ENCODE measurements at places on chromosomes 6 and 20.

- no peaks in the 10 kb centered on the region for H3K4me1 ChIP-seq
- no peak for DNase-seq
- no peak overlapping the region for H3K27ac ChIP-seq
- H3K4me3 ChIP-seq = no peak overlapping the region
These were observed 4.0 kb upstream of the VSX1 start for GRCh38 chr20:25085756-25086495.

DNA sequence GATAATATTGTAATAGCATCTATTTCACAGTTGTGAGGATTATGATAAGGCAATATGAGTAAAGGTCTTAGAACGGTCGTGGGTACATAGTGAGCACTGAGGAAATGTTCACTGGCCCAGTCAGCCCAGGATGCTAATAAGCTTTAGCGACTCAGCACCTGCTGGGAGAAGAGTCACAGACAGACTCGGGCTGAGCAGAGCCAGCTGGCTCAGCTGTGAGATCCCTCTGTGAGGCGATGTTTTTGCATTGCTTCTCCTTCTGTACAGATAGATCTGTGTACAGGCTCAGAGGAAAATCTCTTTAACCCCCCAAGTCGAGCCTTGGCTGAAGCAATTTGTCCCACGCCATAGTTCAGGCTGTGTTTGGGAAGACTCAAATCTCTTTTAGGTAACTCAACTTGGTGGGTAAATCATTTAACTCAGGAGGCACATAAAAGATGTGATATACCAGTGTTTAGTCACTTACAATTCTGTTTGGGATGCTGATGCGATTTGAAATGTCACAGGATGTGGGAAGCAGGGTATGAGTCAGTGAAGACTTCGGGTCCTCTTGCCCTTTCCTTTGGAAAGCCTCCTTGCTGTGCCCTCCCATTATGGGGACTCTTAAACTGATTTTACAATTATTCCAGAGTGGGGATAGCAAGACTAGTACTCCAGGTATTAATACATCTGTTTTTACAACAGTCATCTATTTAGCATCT is 53.1 kb downstream of the PHACTR1 start:
- no peaks in the 10 kb centered on the region for H3K4me1 ChIP-seq
- no peak for DNase-seq
- no peaks in the 10 kb centered on the region for H3K36me3 ChIP-seq
- no peak overlapping the region for H3K27ac ChIP-seq

DNA sequence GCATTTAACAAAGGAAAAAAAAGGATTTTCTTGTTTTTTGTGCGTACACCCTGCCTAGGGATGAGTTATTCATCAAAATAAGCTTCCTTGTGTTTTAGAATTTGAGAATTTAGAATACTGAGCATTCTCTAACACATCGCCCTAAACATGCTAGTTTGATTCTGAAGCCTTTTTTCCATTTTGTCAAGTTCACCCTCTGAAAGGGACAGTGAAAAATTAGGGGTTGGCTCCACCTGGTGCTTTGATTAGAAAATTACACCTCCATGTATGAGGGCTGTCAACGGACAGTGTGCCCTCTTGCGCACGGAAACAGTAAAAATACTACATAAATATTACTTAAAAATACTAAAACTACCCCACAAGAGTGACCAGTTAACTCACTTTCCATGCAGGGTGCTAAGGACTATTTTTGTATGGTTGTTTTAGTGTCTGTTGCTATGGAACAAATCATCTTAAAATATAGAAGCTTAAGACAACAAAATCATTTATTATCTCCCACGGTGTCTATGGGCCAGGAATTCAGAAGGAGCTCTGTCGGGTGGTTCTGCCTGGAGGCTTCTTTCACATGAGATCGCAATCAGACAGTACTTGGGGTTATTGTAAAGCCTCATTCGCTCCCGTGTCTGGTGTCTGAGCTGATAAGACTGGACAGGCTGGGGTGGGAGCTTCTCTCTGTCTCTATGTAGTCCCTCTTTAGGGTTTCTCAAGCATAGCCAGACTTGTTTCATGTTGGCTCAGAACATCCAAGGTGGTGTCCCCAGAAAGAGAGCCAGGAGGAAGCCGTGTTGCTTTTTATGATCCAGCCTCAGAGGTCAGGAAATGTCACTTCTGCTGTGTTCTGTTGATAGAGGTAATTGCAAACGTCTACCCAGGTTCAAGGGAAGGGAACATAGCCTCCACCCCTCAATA is 41.1 kb upstream of the TMEM170B start:
- H3K27me3 ChIP-seq = no peaks in the 10 kb centered on the region
- H3K4me3 ChIP-seq = no peak overlapping the region
- peak; percentile 72 for DNase-seq

DNA sequence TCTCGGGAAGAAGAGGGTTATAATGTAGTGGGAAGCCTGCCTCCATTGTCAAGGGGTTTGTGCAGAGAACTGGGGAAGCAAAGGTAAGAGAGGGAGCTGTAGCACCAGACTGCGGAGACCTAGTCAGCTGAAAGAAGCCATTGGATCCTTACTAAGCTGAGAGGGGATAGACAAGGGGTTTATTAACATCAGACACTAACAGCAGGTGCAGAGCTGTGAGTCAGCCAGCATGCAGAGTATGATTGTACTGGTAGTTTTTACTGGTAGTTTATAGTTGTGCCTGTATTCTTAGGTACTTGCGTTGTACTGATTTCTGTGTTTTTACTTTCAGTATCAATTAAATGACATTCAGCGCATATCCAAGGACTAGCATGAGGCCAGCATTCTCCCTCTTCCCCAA is 17.8 kb upstream of the COL19A1 start:
- H3K27me3 ChIP-seq = no peaks in the 10 kb centered on the region
- no peaks in the 10 kb centered on the region for H3K36me3 ChIP-seq
- H3K4me3 ChIP-seq = no peak overlapping the region

GRCh38 chr20:32458061-32458836 is 100.1 kb downstream of the ASXL1 start:
- no peak overlapping the region for H3K4me3 ChIP-seq
- H3K27ac ChIP-seq = peak overlapping the region; percentile 64
- no peaks in the 10 kb centered on the region for H3K27me3 ChIP-seq

DNA sequence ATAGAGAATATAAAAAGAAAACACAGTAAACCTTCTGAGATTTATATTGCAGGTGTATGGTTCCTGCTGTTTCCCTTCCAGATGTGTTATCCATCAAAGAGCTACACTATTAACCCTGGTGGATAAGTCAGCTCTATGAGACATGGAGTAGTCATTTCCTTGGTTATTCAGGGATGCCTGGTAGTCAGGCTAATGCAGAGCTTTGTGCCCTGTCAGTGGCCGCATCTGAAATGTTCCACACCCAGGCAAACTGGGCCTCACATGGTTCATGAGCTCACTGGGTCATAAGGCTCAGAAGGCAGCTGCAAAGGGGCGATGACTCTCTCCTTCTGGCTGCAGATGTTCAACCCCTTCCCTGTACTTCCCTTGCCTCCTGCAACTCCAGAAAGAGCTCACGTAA is 473.6 kb downstream of the EPHA7 start:
- H3K36me3 ChIP-seq = no peaks in the 10 kb centered on the region
- H3K4me1 ChIP-seq = no peaks in the 10 kb centered on the region
- H3K27me3 ChIP-seq = no peaks in the 10 kb centered on the region

- no peak for DNase-seq
- no peaks in the 10 kb centered on the region for H3K27me3 ChIP-seq
- no peaks in the 10 kb centered on the region for H3K4me1 ChIP-seq
- H3K36me3 ChIP-seq = peaks cover 6% of the 10 kb centered on the region
- H3K27ac ChIP-seq = no peak overlapping the region
These were observed 269.9 kb downstream of the UTRN start for GRCh38 chr6:144555066-144555465.

DNA sequence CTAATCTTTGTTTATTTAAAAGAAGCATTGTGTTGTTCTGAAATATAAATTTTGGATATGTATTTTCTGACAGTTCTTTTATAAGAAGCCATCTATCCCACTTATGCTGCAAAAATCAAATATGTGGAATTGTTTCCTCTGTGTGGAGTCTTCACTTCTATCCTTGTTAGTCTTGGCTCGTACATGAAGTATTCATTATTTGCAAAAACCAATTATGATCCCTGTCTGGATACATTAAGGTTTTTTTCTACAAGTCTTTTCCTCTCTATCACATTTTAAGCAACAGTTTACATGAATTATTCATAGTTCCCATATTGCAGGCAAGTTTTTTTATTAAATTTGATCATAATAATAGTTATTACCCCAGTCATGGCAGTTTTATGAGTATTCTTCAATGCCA is 490.8 kb upstream of the GJE1 start:
- no peaks in the 10 kb centered on the region for H3K4me1 ChIP-seq
- no peaks in the 10 kb centered on the region for H3K36me3 ChIP-seq
- H3K4me3 ChIP-seq = no peak overlapping the region
- no peak overlapping the region for H3K27ac ChIP-seq
- no peaks in the 10 kb centered on the region for H3K27me3 ChIP-seq

- no peak for DNase-seq
- no peak overlapping the region for H3K27ac ChIP-seq
- no peaks in the 10 kb centered on the region for H3K4me1 ChIP-seq
- no peaks in the 10 kb centered on the region for H3K36me3 ChIP-seq
- H3K4me3 ChIP-seq = no peak overlapping the region
- no peaks in the 10 kb centered on the region for H3K27me3 ChIP-seq
These were observed 126.5 kb upstream of the MAN1A1 start for GRCh38 chr6:119476024-119476423.

DNA sequence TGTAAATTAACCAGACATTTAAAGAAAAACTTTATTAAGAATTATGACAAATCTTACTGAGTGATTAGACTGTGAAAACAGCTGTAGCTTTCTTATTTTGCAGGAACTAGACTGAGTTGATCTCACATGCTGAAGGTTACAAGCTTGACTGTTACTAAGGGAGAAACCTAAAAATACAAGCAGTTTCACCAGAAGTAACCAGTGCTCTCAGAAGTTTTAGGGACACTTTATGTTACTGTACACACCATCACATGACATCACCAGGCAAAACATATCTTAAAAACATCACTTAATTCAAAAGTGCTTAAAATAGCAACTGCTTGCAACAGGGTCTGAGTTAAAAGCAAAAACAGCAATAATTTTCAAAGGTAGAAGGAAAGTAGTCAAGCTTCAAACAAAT is 5.4 kb downstream of the FBXO30 start:
- no peaks in the 10 kb centered on the region for H3K36me3 ChIP-seq
- no peak for DNase-seq
- no peak overlapping the region for H3K27ac ChIP-seq
- H3K4me3 ChIP-seq = no peak overlapping the region

- no peaks in the 10 kb centered on the region for H3K27me3 ChIP-seq
- H3K36me3 ChIP-seq = no peaks in the 10 kb centered on the region
- no peaks in the 10 kb centered on the region for H3K4me1 ChIP-seq
- DNase-seq = no peak
- H3K27ac ChIP-seq = no peak overlapping the region
- no peak overlapping the region for H3K4me3 ChIP-seq
These were observed 141.9 kb upstream of the GJE1 start for GRCh38 chr6:141990840-141991239.

GRCh38 chr20:19893356-19893755 is 123.8 kb upstream of the NAA20 start:
- DNase-seq = no peak
- H3K4me3 ChIP-seq = no peak overlapping the region
- H3K4me1 ChIP-seq = peaks cover 26% of the 10 kb centered on the region

DNA sequence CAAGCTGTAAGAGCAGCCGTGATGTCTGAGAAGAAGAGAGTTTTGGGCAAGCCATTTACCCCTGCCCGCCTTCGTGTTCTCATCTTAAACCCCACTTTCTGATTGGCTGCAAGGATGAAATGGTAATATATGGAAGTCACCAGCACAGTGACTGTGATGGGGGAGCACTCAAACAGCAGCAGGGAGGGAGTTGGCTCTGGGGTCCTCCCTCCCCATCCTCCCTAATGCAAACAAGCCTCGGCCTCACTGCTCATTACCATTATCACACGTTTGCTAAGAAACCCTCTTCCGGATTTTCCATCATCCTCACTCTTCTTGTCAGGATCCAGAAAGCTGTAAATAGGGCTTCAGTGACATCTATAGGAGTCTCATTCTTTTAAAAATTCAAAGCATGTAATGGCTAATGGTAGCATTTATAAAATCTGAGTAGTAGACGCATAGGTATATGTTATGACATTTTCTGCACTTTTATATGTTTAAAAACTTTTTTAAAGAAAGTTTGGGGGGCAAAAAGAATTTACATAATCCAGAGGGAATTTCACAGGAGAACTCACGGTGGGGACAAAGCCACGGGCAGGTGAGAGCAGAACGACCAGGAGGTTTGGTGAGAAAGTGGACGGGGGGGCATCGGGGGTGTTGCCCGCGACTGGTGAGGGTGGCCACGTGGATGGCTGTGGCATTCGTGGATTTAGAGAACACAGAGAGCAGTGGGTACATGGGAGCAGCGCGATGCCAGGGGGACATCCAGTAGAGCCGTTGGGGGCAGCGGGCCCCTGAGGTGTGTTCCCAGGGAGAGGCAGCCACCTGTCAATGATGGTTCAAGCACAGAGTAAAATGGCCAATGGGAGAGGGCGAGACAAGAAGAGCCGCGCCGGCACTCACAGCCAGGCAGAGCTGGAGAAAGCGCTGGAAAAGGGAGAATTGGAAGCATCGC is 29.6 kb downstream of the SUMO4 start:
- no peak for DNase-seq
- H3K36me3 ChIP-seq = no peaks in the 10 kb centered on the region
- no peaks in the 10 kb centered on the region for H3K4me1 ChIP-seq
- H3K27ac ChIP-seq = no peak overlapping the region

- no peaks in the 10 kb centered on the region for H3K27me3 ChIP-seq
- H3K27ac ChIP-seq = no peak overlapping the region
- H3K36me3 ChIP-seq = no peaks in the 10 kb centered on the region
These were observed 58.7 kb upstream of the SLC2A12 start for GRCh38 chr6:134111062-134111677.

DNA sequence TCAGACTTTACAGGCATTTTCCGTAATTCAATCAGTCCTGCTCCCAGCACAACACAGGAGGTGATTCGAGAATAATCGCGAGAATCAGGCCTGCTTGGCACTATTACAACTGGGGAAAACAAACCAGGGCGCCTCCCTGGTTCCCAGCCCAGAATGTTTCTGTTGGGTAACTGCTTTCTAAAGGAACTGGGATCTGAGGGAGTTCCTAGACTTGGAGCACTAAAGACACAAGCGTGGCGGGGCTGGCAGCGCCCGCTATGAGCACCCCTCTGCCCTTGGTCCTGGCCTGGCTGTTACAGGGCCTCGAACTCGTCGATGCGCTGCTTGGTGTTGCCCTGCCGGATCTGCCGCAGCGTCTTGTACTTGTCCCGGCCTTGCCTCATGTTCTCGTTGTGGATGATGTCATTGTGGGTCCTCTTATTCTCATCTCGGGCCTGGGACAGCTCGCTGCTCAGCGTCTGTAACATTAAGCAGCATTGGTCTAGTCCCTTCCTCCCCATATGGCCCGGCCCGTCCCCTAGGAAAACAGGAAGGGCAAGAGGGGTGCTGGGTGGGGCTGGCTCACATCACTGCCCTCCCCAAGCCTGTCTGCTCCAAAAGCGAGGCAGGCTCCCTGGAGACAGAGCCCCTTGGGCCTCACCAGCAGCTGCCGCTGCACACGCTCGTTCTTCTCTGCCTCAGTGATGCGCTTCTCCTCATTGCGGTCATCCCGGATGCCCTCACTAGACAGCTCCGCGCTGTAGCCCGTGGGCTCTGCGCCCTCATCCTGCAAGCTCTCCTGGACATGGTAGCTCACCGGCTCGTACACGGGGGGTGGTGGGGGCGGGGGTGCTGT is 52.3 kb downstream of the EZR start:
- H3K4me3 ChIP-seq = no peak overlapping the region
- H3K36me3 ChIP-seq = peaks cover 54% of the 10 kb centered on the region
- H3K27ac ChIP-seq = no peak overlapping the region
- no peak for DNase-seq
